ENCODE measurements at places on chromosomes 3 and 15. TPM values are rescaled to one million over a fixed set of nuclear protein-coding genes. Genes with fewer than 3 reads are reported as not detected.

DNA sequence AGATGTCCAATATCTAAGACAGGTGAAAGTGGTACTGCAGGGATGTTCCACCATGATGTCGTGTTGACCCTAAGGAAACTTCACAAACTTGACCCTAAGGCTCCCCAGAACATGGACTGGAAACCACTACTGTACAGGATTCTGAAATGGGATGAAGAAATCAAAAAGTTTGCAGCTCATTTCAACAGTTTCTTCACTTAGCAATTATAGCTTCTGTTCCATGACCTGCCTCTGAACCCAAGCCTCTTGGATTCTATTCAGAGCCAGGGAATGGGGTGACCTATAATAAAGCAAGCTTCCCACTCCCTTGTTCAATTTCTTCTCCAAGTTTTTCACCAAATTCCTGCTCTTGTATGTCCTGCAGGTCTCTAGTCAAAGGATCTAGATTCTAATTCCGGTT lies 40.7 kb downstream of the DUT start:
- no peaks in the 10 kb centered on the region for H3K4me1 ChIP-seq
- no peak overlapping the region for H3K4me3 ChIP-seq
- H3K27ac ChIP-seq: no peak overlapping the region

DNA sequence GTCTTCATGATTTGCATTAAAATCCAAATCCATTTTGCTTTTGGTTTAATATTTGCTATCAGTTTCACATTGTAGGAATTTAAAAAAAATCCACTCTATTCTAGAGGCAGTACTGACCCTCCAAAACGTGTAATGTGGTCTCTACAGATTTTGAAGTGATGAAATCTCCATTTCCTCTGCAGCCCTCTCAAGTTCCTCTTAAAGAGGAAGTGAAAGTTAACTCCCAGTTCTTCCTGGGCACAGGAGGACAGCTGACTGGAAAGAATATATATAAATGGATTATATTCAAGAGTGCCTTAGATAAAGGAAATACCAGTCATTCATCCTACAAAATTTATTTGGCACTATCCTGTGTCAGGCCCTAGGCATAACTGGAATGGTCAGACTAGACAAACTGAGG lies 83.5 kb upstream of the PLCL2 start:
- H3K27ac ChIP-seq: no peak overlapping the region
- DNase-seq: no peak
- H3K27me3 ChIP-seq: peaks cover 9% of the 10 kb centered on the region
- no peaks in the 10 kb centered on the region for H3K36me3 ChIP-seq

TGM4 gene
- polyA plus RNA-seq: 0.04 TPM

DNA sequence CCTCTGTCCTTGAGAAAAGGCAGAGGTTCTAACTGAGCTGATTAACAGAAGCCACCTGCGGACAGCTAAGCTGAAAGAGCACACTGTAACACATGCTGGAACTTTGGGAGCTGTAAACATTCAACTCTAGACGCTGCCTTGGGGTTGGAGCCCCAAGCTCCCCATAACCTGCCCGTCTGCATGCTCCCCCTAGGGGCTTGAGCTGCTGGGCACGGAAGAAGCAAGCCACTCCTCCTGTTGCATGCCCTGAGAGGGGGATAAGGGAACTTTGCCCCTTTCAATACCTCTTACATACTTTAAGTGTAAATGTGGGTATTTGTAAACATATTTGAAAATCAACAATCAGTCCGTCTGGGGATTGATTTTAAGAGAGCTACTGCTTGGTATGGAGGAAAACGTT lies 188.4 kb downstream of the ADAMTSL3 start:
- no peak overlapping the region for H3K27ac ChIP-seq
- no peaks in the 10 kb centered on the region for H3K36me3 ChIP-seq
- H3K27me3 ChIP-seq: no peaks in the 10 kb centered on the region
- H3K4me3 ChIP-seq: no peak overlapping the region
- DNase-seq: no peak

GRCh38 chr15:57510647-57511046 lies 81.1 kb upstream of the MYZAP start:
- no peak overlapping the region for H3K4me3 ChIP-seq
- H3K27me3 ChIP-seq: no peaks in the 10 kb centered on the region
- peaks cover 2% of the 10 kb centered on the region for H3K4me1 ChIP-seq
- H3K36me3 ChIP-seq: no peaks in the 10 kb centered on the region

CELSR3 gene
- 0.27 TPM for polyA plus RNA-seq

TLE3 gene
- polyA plus RNA-seq: 51.1 TPM

DNA sequence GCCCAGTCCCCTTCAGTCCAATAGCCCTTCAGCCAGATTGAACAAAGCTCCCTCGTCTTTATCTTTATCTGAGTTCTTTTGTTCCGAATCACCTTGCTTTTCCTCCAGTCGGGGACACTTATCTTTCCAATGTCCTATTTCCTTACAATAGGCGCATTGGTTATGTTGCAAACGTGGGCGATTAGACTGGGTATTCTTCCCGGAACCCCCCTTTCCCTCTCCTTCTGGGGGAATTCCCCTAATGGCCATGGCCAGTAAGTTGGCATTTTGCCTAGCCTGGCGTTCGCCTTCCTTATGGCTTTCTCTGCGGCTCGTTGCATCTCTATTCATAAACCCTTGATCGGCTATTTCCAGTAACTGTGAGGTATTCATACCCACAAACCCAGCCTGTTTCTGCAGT lies 82.2 kb upstream of the VEPH1 start:
- no peak overlapping the region for H3K4me3 ChIP-seq
- no peak for DNase-seq
- no peaks in the 10 kb centered on the region for H3K4me1 ChIP-seq
- H3K36me3 ChIP-seq: no peaks in the 10 kb centered on the region
- H3K27ac ChIP-seq: no peak overlapping the region

KBTBD12 gene
- 3.6 TPM for polyA plus RNA-seq

GRCh38 chr3:132916096-132916495 lies 122.1 kb upstream of the TMEM108 start:
- no peaks in the 10 kb centered on the region for H3K4me1 ChIP-seq
- H3K27ac ChIP-seq: no peak overlapping the region
- H3K4me3 ChIP-seq: no peak overlapping the region
- no peaks in the 10 kb centered on the region for H3K27me3 ChIP-seq
- DNase-seq: no peak
- H3K36me3 ChIP-seq: no peaks in the 10 kb centered on the region

DNA sequence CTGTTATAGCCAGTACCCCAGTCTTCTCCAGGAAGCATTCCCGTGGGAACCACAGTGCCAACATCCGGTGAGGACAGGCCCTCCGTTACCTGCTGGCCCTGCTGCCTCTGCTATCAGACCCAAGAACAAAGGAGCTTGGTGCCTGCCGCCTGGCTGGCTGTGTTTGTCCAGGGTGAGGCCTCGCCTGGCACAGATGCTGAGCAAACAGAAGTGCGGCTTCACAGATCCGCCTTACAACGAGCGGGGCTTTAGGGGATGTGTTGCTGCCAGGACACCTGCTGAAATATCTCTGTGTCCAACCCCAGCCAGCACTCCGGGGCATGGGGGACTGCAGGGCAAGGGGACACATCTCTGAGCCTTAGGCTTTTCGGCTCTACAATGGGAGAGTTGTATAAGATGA lies 2.2 kb upstream of the EPHB3 start:
- H3K36me3 ChIP-seq: no peaks in the 10 kb centered on the region
- DNase-seq: peak; percentile 83
- peaks cover 4% of the 10 kb centered on the region for H3K4me1 ChIP-seq
- H3K27me3 ChIP-seq: no peaks in the 10 kb centered on the region
- no peak overlapping the region for H3K27ac ChIP-seq

PGBD4 gene
- 0.89 TPM for polyA plus RNA-seq

GRCh38 chr3:108301695-108302404 lies 5.5 kb downstream of the HHLA2 start:
- no peak for DNase-seq
- H3K27me3 ChIP-seq: no peaks in the 10 kb centered on the region
- H3K36me3 ChIP-seq: no peaks in the 10 kb centered on the region
- no peak overlapping the region for H3K4me3 ChIP-seq
- peaks cover 3% of the 10 kb centered on the region for H3K4me1 ChIP-seq

DNA sequence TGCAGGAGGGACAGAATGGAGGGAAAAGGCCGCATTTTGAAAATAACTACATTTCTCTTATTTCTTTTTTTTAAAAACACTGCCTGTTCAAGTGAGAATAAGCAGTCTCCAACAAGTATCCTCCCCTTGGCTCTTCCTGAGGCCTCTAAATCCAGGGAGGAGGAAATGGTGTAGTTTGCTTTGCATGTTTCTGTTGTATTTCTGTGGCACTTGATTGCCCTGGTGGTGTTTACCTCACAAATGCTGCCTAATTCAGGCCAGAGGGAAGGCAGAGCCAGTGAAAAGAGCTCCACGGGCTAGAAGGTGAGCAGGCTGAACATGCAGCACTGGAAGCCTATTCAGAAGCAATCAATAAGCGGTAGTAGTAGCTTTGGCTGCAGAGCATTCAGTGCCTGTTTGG lies 149.3 kb upstream of the ATP11B start:
- no peaks in the 10 kb centered on the region for H3K4me1 ChIP-seq
- H3K27me3 ChIP-seq: no peaks in the 10 kb centered on the region
- no peak for DNase-seq
- H3K27ac ChIP-seq: no peak overlapping the region
- no peaks in the 10 kb centered on the region for H3K36me3 ChIP-seq
- no peak overlapping the region for H3K4me3 ChIP-seq

DNA sequence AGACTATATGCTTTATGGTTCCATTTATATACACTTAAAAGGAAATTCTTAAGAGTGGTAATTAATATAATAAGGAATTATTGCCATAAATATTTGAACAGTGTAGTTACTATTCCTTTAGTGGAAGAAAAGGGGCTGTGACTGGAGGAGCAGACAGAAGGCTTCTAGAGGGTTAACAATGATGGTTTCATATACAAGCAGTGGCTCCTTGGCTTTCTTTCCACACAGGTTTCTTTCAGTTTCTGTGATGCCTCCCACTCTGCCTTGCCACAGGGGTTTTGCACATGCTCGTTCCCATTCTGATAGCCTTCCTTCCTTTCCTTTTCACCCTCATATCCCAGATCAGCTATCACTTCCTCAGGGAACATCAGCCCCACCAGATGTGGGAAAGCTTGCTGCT lies 108.8 kb upstream of the LYSMD4 start:
- no peaks in the 10 kb centered on the region for H3K36me3 ChIP-seq
- no peak overlapping the region for H3K4me3 ChIP-seq
- H3K4me1 ChIP-seq: no peaks in the 10 kb centered on the region
- DNase-seq: no peak
- H3K27me3 ChIP-seq: no peaks in the 10 kb centered on the region

DNA sequence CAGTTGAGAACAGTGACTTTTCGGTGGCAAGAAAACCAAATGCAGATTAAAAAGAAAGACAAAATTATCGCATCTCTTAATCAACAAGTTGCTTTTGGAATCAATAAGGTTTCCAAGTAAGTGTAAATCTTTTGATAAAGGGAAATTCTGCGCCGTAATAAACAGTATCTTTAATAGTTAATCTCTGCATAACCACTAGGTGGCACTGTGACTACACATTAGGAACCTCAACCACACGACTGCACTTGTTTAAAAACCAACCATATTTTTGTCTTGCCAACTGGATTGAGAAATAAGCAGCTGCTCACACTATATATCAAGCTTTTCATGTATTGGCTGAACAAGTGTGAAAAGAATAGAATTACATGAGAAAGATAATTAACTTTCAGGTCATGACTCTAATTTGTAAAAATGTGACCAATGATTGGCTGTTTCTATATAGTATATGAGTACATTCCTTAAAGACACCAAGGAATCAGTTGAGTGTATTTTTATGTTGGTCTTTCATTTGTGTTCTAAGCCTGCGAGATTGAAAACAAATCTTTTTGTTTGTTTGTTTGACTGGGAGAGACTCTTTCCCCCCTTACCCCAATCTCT lies 72.7 kb downstream of the DZIP3 start:
- no peaks in the 10 kb centered on the region for H3K4me1 ChIP-seq
- peak; percentile 64 for DNase-seq
- peaks cover 3% of the 10 kb centered on the region for H3K36me3 ChIP-seq
- H3K4me3 ChIP-seq: no peak overlapping the region

GRCh38 chr3:171840811-171841619 lies 2.1 kb upstream of the TMEM212 start:
- DNase-seq: no peak
- H3K4me1 ChIP-seq: peaks cover 4% of the 10 kb centered on the region
- no peak overlapping the region for H3K27ac ChIP-seq
- H3K4me3 ChIP-seq: no peak overlapping the region
- H3K27me3 ChIP-seq: no peaks in the 10 kb centered on the region

Measured in small intestine (tissue), 16 donors.